ENCODE measurements at places on chromosomes 5 and 9. TPM values are rescaled to one million over a fixed set of nuclear protein-coding genes. Genes with fewer than 3 reads are reported as not detected.

DNA sequence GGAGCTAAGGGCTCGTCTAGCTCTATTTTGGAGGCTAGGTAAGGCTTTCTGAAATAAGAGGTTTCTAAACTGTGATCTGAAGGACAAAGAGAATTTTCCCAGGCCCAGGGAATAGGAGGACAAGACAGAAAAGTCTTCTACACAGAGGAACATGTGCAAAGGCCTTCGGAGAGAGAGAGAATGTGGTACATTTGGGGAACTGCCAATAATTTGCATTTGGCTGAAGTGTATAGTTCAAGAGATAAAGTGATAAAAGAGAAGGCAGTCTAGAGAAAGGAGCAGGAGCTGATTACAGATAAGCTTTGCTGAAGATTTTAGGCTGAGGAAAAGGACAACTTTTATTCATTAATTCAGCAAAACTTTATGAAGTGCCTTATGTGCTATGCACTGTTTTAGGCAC lies 214.4 kb upstream of the ELL2 start:
- DNase-seq: no peak

GRCh38 chr5:95057615-95058014 lies 227.3 kb downstream of the MCTP1 start:
- no peak for DNase-seq

Gene EGFLAM
- 5.2 TPM for total RNA-seq

Gene NEURL1B
- 14.9 TPM for total RNA-seq

Gene FOXI1
- not detected for total RNA-seq
